RPMI7951 (cell line): ENCODE measurements at places on chromosomes 5 and 9. TPM values are rescaled to one million over a fixed set of nuclear protein-coding genes. Genes with fewer than 3 reads are reported as not detected.

- DNase-seq: no peak
Observed at GRCh38 chr9:88243736-88244135, 105.5 kb upstream of the SPATA31C2 start.

- DNase-seq: no peak
Observed at GRCh38 chr5:116982035-116982434, 407.4 kb upstream of the SEMA6A start.

GRCh38 chr9:34809504-34810186 is 99.7 kb upstream of the CCL21 start:
- no peak for DNase-seq

DNA sequence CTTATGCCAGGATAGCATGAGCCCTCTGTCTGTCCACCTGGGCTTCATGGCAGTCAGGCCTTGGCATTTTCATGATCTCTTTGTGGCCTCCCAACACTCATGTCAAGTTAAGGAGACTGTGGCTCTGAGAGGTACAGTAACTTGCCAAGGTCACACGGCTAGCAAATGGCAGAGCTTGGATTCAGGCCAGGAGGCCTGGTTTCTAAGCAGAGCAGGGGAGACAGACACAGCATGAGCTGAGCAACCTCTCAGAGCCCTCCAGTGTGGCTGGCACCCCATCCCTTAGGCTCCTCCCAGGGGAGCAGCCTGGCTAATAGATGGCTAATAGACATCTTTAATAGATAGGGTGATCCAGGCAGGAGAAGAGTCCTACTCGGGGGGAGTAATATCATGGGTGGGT is 4.1 kb downstream of the SYNPO start:
- peak; percentile 36 for DNase-seq

- DNase-seq: no peak
Observed at GRCh38 chr5:135608361-135608760, 29.6 kb upstream of the CXCL14 start.

DNA sequence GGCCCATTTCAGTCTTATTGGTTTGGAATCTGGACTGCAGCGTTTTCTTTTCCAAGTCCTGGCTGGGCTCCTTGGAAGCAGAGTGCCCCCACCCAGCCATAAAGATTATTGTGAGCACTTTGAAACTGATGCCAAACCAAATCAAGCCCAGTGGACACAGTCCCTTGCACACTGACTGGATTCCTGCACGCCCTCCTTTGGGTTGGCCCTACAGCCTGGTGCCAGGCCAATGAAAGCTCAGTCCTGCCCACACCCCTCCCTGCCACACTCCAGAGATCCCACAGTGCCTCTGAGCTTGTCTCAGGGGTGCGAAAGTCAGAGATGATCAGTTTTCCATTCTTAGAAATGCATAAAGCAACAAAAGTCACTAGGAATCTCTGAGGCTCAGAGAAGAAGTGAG is 181.9 kb downstream of the CETN3 start:
- DNase-seq: no peak

GRCh38 chr5:159052401-159053011 is 47.2 kb downstream of the EBF1 start:
- DNase-seq: no peak

GRCh38 chr5:642481-642880 is 30.3 kb downstream of the CEP72 start:
- DNase-seq: no peak

GRCh38 chr9:108544866-108545265 is 310.9 kb downstream of the ACTL7B start:
- no peak for DNase-seq

DNA sequence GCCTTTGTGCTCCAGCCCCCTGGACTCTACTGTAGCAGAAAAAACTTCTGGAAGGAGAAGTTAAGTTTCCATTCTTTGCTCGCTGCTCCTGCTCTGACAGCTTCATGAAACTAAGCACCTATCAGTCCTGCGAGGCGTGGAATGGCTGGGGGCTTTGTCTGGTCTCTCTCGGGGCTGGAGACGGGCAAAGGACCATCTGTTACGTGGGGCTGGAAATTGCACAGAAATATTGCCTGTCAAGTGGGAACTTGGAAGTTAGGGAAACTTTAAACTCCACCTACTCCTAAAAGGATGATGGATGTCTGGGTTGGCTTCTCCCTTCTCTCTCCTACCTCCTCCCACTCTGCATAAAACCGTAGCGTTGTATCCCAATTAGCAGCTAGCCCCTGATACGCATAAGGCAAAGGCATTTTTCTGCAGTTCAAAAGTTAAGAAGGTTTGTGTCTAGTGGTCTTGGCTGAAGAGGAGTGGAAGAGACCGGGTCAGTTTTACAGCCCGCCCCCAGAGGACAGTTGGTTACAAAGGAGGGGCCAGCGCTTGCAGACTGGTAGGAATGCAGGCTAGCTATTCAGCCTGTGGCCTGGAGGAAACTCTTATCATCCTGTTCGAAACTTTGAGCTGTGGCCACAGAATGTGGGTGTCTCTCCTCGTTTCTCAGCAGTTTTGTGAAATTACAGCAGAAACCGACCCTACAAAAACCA is 1.3 kb downstream of the FBXL7 start:
- peak; percentile 76 for DNase-seq

GRCh38 chr5:56569076-56569475 is 246.3 kb upstream of the MAP3K1 start:
- DNase-seq: peak; percentile 31

GRCh38 chr5:150033334-150033733 is 32.8 kb downstream of the HMGXB3 start:
- no peak for DNase-seq

DNA sequence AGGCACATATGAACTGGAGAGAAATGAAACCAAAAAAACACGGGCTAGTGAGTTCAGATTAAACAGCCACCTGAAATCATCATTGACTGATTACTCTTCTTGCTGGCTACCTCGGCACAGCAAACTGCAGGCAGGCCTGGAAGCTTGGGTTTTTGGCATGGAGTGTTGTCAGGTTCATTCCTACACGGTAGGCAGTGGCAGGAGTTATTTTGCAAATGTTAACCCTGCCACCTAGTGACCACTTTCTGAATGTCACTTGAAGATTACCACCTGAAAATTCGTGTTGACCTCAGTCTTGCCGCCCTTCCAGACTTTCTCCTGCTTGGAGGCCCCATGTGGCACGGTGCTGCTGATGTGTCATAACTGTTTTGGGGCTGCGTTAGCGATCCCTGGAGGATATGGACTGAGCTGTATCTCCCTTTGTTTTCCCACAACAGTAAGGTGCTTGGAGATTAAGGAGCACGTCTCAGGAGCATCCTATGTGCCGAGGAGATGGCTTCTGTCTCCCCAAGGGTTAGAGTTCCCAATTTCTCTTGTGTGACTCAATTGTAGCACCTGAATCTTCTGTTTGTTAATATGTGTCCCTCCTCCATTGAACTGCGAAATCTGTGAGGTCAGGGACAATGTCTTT is 12.7 kb upstream of the CD180 start:
- DNase-seq: peak; percentile 75

- DNase-seq: no peak
Observed at GRCh38 chr9:108867116-108867515, 5.0 kb downstream of the ACTL7A start.

GRCh38 chr5:163908253-163908652 is 402.8 kb downstream of the MAT2B start:
- no peak for DNase-seq

- no peak for DNase-seq
Observed at GRCh38 chr5:147904110-147904509, 2.2 kb downstream of the C5orf46 start.

DNA sequence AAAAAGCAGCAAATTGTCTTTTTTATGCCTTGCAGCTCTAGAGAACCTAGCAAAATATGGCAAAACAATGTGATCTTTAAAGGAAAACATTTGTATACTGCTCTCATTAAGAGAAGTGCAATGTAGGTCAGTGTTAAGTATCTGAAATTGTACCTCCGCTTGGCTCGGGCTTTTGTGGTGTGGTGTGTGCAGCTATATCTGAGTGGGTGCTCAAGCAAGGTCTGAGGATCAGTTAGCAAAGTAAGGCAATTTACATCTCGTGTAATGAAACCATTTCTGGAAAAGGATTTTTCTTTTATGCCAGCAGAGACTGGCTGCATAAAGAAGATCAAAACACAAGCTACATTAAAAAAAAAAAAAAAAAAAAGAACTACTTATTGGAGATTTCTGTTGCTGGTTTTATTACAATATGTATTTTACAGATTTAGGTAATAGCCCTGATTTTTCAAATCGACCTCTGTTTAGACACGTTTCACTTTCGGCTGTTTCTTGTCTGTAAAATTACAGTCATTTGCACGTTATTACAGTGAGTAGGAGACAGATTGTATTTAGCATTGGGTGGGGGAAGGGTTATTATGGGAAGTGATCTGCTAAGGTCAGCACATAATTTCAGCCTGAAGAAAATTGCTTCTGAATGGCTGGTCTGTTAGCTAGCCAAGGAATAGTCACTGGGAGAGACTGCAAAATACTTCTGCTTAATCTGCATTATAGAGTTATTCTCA is 7.9 kb upstream of the ZNF608 start:
- DNase-seq: peak; percentile 26

GRCh38 chr5:31664566-31664965 is 25.6 kb downstream of the PDZD2 start:
- peak; percentile 6 for DNase-seq

DNA sequence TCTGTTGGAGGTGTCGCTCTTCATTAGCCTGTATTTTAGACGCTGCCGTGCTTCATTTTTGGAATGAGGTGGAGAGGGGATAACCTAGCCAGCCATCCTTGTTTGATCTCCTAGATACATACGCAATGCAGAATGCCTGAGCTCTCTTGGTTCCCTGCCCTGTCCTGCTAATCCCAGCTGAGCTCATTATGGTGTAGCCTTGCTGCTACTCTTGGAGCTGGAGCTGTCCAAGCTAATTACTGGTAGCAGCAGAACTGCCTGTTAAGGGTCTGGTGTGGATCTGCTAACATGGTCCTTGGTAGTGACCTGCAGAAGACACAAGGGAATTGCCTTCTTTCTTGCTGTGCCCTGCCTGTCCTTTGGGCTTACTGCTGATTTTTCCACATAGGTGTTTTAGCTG is 207.9 kb downstream of the CNTLN start:
- DNase-seq: no peak

DNA sequence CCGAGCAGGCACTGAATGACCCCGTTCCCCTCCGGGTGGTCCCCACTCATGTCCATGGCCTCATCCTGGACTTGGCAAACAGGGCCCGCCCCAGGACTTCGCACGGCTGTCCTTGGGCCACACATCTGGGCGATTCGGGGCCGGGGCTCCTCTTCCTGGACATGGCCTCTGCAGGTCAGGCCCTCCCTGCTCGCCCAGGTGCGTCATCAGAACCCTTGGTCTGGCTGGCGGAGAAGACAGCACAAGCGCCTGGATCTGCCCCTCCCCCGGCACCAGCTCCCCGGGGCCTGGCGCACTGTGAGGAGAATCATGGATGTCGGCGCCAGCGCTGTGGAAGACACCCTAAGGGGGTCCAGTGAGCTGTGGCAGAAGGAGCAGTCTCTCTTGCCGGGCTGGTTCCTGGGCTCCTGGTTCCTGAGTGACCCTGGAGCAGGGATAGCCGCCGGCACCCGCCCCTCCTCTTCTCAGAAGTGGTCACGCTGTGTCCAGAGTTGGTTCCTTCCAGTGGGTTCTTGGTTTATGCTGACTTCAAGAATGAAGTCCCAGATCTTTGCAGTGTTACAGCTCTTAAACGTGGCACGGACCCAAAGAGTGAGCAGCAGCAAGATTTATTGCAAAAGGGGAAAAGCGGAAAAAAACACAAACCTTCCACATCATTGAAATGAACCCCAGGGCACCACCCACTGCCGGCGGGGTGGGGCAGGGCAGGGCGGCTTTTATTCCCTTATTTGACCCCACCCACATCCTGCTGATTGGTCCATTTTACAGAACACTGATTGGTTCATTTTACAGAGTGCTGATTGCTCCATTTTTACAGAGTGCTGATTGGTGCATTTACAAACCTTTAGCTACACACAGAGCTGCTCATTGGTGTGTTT is 25.9 kb upstream of the SLC12A7 start:
- DNase-seq: no peak

GRCh38 chr9:137431416-137431931 is 8.3 kb downstream of the NOXA1 start:
- DNase-seq: no peak

DNA sequence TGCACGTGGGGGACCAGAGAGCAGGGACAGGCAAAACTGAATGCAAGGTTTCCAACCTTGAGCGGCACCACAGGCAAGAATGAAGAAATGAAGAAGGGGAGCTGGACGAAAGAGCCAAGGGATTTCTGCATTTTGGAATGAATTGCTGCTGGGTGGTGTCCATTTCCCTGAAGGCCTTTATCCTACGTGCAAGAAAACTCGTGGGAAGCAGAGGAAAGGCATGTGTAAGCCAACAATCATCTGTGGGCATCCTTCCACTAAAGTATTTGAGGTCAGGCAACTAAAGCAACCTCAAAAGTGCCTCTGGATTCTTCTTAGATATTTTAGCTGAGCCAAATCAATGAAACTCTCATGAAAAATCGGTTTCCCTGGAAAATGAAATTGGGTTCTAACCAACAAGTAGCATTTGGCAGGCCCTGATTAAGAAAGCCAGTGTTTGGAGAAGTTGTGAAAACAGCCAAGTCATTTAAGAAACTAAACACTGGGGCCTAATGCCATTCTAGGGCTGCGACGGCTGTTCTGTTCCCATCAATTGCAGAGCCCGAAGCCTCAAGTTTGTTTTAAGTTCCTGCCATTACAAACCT is 4.7 kb upstream of the TGFBI start:
- peak; percentile 92 for DNase-seq

DNA sequence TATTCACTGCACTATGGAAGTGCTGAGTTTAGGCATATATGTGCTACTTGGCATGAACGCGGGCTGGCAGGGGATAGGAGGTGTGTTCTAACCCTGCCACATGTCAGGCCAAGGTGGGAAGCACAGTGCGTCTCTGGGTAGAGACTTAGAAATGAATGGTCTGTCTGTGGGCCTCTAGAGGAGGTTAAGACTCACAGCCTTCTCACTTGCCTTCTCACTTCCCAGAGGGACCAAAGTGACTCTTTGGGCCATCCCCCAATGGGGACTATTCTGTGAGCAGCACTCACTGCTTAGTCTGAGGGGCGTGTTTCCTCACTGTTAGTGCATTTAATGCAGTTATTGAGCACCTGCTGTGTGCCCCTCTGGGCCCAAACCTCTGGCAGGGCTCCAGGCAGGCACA is 2.4 kb upstream of the PITX1 start:
- no peak for DNase-seq

DNA sequence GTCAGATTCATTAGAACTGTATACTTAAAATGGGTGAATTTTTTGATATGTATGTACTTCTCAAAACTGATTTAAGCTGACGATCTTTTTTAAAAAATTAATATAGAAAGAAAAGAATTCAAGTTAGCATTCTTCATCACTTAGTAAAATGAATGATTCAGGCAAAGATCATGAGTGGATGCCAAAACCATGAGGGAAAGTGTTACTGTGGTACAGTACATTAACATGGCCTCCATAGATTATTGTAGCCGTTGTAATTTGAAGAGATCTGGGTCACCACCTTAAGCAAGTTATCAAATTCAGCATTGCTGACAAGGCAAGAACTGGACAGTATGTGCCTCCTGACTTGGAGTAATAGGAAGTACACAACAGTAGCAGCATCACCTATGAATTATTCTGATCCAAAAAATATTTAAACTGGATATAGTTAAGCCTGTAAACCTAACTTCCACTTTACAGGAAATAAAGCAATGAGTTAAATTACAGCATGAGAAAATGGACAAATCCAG is 29.7 kb downstream of the C9orf85 start:
- DNase-seq: no peak

- no peak for DNase-seq
Observed at GRCh38 chr9:35702696-35703095, 13.0 kb upstream of the TPM2 start.

Gene CCNO
- total RNA-seq: 1.2 and 2.6 TPM in 2 replicates

Gene PHF19
- 73.2 and 73.4 TPM in 2 replicates for total RNA-seq

Gene FRMPD1
- not detected in 2 replicates for total RNA-seq

Gene EXOSC3
- 73.7 and 74.3 TPM in 2 replicates for total RNA-seq

Gene IL3
- total RNA-seq: not detected in 2 replicates

Gene TAF1L
- total RNA-seq: not detected in 2 replicates

Gene OR1L4
- total RNA-seq: not detected in 2 replicates

Gene MRPS27
- total RNA-seq: 60.1 and 70.4 TPM in 2 replicates
